ENCODE measurements at places on chromosomes 12 and 14.

DNA sequence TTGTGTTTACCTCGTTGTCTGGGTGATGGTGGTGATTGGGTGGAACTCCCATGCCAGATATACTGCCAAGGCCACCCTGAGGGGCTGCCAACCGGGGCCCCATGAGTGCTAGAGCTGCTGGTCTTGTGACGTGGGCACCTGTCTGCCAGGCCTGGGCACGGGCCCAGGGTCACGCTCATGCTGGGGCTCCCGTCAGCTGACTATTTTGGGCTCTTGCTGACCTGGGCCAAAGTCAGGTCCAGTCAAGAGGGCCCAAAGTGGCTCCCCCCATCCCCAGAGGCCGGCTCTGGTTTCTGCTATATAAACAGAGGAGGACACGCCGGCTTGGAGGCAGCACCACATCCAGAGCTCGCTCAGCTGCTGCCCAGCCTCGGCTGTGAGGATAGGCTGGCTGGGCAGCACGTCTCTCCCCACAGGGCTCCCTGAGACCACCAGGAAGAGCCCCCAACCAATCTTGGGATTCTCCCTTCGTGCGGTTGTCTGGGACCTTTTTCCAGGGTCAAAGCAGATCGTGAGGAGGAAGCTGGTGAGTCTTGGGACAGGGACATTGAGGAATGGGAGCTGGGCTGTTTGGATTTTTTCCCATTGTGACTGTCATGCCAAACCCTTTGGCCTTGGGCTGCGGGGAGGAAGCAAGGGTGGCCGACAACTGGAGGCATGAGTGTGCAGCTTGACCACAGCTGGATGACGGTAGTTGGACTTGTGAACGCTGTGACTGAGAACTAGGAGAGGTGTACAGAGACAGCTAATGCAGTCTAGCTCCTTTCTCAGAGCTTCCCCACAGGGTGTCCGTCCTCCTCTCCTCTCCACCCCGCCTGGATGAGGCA, 7.6 kb upstream of the NR4A1 start:
- no peak for DNase-seq

GRCh38 chr12:57717131-57717530, 21.4 kb downstream of the AGAP2 start:
- DNase-seq: no peak

- no peak for DNase-seq
Observed at GRCh38 chr12:111650912-111651311, 34.8 kb downstream of the BRAP start.

DNA sequence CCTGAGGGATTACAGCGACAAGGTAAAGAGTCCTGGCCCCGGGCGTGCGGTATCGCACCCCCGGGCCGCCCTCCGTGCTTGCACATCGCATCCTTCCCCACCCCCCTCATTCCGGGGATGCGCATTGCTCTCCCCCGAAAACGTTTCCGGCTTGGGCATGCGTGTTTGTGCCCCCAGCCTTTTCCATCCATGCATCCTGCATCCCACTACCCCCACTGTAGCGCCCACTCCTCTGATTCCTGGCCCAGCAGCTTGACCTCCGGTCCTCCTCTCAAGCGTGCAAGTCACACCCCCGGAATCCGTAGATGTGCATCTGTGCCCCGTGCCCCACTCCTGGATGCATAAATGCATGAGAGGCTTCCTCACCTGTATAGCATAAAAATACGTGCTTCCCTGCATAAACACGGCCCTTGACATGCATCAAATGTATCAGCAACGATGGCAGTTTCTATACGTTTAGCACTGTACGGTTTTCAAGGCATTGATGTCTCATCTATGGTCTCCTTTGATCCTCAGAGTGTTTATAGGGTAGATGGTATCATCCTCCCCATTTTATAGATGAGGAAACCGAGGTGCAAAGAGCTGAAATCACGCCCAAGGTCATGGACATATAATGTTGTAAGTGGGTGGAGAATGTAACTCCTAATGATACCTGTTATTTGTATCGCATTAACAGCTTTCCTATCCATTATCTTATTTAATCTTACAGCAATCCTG, 484 bp downstream of the RIC8B start:
- DNase-seq: no peak

DNA sequence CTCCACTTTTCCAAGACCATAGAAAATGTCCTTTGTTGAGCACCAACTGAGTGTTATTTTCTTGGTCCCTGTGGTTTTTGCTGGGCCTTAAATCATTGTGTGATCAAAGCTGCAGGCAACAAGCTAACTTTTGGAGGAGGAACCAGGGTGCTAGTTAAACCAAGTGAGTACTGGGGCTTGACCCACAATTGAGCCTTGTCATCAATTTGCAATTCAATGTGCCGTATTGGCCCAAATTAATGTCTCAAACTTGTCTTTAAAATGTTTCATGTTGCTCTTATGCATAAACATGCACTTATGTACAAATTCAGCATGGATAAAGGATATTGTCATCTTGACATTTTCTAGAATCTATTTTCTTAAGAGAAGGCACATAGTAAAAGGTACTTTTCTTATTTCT, 62.3 kb downstream of the DAD1 start:
- no peak for DNase-seq
